ENCODE measurements at places on chromosomes 12 and 14.

DNA sequence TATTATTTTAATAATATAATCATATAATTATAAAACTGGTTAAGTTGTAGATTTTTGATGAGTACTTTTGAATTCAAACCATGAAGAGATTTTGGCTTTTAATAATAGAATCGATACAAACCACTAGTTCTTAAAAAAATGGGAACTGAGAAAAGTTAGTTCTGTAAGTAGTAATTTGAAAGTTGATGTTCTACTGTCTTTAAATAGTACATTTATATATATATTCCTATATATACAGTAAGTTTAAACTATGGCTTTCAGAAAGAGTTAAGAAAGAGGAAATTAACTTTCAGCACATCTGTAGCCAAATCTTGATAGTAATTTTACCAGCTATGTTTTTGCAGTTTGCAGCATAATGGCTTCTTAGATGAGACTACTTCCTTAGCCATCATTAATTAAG is 7.8 kb downstream of the LRRK2 start:
- no peak for DNase-seq

GRCh38 chr12:93048656-93049055 is 119.6 kb upstream of the EEA1 start:
- DNase-seq = no peak

DNA sequence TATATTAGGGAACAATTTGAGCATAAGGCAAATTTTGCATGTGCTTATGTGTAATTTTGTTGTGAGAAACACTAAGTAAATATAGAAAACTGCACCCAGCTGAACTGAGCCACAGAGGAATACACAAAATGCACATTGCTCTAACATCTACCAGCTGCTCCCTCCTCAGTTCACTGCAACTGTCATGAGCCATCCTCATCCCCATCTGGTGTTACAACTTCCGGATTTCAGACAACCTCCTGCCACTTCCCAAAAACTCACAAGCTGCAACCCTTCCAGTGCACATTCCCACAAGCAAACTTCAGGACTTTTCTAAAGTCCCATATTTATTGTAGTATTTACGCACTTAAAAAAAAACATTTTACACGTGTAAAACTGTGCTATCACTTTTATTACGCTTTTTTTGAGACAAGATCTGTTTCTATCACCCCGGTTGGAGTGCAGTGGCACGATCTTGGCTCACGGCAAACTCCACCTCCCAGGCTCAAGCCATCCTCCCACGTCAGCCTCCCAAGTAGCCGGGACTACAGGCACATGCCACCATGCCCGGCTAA is 169.1 kb upstream of the TBX3 start:
- no peak for DNase-seq

DNA sequence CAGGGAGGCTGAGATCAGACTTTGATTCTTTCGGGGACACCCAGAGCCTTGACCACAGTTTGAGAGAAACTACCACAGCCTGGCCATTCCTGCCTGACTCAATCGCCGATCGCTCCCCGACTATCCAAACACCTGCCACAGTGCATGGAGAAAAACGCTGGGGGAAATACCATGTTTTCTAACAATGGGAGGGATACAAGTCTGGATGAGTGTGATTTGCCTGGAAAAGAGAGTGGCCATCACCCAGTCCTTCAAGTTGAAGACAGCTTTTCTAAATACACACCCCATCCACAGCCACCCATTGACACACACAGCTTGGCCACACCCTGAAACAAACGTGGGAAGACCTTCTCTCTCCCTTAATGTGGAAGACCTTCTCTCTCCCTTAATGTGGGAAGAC is 6.7 kb upstream of the VASH1 start:
- no peak for DNase-seq

GRCh38 chr12:112833267-112833666 is 41.7 kb downstream of the RPH3A start:
- no peak for DNase-seq

GRCh38 chr12:54956818-54957641 is 27.5 kb downstream of the TESPA1 start:
- no peak for DNase-seq

DNA sequence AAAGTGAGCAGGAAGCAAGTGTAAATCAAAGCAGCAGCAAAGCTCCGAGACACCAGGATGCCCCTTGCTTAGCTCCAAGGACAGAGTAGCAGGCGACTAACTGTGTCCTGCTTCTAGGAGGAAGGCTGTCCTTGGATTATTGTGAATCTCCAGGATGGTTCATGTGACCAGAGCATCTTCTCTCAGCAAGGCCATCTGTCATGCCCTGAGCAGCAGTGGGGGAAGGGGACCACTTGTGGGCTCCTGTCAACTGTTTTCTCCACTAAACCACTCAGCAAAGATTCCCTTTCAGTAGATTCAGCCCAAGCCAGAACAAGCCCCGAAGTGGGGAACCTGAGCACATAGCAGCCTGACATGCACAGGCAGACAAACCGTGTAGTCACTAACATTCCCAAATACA is 19.4 kb downstream of the MAP3K9 start:
- no peak for DNase-seq

- no peak for DNase-seq
These were observed 6.3 kb downstream of the GSTZ1 start for GRCh38 chr14:77327111-77327510.

DNA sequence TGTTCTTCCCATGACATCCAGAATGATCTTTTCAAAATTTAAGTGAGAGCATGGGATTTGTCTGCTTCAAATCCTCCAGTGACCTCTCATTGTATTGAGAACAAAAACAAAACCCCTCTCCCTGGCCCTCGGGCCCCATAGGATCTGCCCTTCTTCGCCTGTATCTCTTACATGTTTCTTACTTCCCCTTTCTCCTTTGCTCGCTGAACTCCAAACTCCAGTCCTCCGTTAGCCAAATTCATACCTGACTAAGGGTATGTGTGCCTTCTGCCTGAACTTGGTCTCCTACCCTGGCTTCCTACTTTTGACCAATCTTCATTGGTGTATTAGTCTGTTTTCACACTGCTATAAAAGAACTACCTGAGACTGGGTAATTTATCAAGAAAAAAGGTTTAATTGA is 13.2 kb upstream of the TSPAN11 start:
- no peak for DNase-seq

GRCh38 chr14:32896979-32897697 is 41.5 kb upstream of the NPAS3 start:
- DNase-seq = peak; percentile 8

DNA sequence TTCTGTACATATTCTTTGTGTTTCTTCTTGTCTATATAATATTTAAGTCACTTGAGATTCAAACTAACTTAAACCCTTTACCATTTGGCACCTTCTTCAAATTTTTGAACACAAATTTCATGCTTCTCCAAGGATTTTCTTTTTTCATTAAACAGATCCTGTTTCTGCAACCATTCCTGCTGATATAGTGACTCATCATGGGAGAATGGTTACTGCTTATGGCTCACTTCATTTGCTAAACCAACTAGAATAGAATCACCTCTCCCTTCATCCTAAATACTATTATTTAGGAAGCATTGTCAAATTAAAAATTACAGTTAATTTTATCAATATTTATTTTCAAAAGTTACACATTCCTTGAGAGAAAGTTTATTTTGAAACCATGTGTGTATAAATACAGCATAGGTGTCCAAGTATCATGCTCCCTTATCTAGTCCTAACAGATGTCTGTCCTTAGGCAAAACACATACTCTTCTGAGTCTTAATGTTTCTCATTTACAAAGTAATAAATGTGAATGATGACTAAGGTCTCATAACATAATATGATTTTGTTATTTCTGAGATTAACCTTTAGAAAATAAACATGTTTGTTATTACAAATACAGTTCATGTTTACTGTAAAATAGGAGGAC is 40.7 kb downstream of the PLCZ1 start:
- no peak for DNase-seq

DNA sequence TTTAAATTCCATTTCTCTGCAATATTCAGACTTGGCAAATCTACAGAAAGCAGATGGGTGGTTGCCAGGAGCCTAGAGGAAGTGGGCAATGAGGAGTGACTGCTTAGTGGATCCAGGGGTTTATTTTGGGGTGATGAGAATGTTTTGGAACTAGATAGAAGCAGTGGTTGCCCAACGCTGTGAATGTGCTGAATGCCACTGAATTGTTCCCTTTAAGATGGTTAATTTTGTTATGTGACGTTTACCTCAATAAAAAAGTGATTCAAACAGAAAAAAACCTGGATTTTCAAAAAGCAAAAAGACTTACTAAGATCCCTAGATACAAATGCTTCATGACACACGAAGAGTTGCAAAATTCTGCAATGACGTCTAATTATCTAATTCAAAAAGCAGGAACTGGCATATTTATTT is 34.2 kb downstream of the DAO start:
- peak; percentile 20 for DNase-seq

GRCh38 chr14:88228522-88229236 is 94.4 kb downstream of the KCNK10 start:
- DNase-seq = peak; percentile 2

DNA sequence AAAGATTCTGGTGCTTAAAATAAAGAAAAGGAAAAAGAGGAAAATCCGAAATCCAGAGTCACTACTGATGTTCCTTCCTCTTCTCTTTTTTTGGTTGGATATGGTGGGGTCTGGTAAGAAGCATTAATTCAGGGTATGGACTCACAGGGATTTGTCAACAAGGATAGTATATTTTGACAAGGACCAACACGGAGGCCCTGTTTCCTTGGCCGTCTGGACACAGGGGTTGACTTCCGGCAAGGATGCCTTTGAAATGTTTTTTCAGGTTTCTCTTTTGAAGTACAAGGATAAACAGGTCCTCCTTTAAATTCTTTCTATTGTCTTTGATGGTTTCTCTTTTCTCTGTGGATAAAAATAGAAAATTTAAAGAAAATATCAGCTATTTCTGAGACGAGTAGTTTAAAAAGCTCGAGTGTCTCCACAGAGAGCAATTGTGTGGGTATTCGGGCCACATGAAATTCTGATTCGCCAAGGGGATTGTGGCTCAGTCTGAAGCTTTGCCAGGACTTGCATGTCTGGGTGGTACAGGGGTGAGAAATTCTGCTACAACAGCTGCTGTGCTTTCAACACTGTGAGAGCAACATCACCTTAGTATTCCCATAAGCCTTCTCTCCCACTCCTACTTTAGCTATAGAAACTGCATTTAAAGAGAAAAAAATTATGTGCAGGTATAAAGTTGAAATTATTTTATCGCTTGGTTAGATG is 88.5 kb upstream of the CSRP2 start:
- DNase-seq = no peak

GRCh38 chr12:131203666-131204415 is 250.1 kb downstream of the ADGRD1 start:
- no peak for DNase-seq

DNA sequence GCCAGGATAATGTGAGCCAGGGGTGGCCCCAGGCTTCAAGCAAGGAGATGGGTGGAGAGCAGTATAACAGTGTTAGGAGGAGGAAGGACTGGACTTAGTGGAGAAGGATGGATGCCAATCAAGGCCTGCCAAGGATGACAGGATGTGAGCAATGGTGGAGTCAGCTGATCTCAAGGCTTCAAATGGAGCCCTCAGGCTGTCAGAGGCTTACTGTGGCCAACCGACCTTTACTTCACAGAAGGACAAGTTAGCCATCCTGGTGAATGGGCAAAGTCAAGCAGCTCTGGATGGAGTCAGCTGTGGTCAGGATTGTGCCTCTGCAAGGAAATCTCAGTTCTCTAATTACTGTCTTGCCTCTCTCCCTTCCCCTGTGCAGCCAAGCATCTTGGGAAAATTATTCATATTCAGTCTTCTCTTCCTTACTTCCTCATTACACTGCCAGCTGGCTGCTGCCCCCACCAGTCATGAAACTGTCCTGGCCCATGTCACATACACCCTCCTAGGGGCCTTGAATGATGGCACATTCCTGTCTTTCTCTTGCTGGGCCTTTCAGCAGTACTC is 7.6 kb upstream of the STAT6 start:
- no peak for DNase-seq

- DNase-seq = no peak
These were observed 133.3 kb downstream of the FLRT2 start for GRCh38 chr14:85663256-85663655.

GRCh38 chr12:132154941-132155770 is 10.9 kb downstream of the NOC4L start:
- no peak for DNase-seq

DNA sequence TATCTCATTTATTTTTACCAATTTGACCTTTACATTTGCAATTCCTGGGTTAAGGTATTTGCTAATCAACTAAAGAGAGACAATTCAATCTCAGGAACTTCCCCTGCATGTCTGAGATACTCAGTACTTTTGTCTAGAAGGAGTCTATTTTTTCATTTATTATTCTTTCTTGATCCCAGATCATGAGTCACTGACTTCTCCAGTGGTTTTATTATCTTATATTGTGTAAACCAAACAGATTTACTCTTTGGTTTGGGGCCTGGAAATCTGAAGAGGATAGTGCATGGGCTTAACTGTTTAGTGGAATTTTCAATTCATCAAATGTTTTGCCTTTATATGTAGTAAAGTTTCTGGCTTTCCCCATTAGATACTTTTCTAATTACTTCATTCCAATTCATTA is 185.4 kb downstream of the ALG10B start:
- no peak for DNase-seq

- DNase-seq = no peak
These were observed 51.4 kb downstream of the ZFP36L1 start for GRCh38 chr14:68741477-68741791.

DNA sequence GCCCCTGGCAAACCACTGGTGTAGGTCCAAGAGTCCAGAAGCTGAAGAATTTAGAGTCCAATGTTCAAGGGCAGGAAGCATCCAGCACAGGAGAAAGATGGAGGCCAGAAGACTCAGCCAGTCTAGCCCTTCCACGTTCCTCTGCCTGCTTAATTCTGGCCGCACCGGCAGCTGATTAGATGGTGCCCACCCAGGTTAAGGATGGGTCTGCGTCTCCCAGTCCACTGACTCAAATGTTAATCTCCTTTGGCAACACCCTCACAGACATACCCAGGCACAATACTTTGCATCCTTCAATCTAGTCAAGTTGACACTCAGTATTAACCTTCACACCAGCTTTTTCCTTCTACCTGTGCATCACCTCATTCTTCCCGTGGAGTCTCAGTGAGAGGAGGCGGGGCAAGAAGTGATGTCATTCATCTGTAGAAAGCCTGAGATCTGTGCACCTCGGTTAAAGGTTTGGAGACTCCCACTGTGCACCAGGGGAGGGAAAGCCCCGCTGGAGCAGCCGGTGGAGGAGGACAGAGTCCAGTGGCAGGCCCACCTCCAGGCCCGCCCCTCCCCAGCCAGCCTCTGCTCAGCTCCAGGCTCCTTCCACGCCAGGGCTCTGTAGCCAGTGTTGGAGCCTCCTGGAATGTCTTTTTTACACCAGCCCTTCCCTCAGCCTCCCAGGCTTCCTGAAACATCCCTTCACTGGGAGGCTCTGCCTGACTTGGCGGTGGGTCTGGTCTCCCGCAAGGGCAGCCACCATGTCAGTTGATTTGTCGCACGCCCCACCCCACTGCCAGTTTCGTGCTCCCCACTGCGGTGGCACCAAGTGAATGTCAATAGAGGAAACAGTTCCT is 80.1 kb upstream of the DYNC1H1 start:
- no peak for DNase-seq

GRCh38 chr14:28952161-28952560 is 185.6 kb downstream of the FOXG1 start:
- DNase-seq = no peak

Measured in HS-5 (cell line).